Renal cortical epithelial cell (primary cell): ENCODE measurements at places on chromosomes 7 and 10.
A peak's percentile ranks its signal among the peaks of the same experiment; 100 is the strongest.

DNA sequence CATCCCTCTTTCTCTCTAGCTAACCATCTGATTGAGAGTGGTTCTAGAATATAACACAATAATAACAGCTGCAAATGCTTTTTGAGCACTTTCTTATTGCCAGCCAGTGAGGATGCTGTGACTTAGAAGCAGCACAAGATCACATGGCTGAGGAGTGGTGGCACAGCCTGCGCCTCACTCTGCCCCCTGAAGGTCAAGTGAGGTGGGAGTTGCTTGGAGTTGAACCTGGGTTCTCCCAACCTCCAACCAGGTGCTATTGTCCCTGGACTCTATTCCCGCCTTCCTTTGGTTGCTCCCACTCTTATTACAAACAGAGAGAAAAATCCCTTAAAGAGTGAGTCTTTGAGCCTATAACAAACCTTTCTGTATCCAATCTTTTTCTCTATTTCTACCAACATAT is 280.3 kb upstream of the PODXL start:
- DNase-seq, result no peak

DNA sequence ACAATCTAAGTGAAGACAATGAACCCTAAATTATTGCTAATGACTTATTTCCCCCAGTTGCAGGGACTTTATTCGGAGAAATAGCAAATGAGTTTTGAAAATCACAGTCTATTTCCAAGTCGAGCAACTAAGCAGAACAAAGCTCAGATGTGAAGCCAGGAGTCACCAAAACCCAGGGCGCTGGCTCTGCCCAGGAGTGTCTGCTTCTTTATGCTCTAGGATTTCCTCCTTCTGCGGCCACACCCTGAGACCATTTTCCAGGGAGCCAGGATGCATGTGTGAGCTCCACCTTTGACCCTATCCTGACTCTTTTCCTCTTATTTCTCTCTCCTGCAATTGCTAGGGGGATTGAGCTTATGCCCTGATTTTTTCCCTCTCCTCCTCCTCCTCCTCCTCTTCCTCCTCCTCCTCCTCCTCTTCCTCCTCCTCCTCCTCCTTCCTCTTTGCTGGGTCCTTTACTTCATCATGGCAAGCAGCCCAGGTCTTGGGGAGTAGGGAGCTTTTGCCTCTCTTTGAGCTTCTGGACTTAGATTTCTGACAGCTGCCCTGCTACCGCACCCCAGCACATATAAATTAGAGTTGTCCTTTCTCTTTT is 234.4 kb downstream of the ARL4A start:
- no peak for DNase-seq

GRCh38 chr10:49296382-49296781 is 2.6 kb upstream of the C10orf71 start:
- no peak for DNase-seq

DNA sequence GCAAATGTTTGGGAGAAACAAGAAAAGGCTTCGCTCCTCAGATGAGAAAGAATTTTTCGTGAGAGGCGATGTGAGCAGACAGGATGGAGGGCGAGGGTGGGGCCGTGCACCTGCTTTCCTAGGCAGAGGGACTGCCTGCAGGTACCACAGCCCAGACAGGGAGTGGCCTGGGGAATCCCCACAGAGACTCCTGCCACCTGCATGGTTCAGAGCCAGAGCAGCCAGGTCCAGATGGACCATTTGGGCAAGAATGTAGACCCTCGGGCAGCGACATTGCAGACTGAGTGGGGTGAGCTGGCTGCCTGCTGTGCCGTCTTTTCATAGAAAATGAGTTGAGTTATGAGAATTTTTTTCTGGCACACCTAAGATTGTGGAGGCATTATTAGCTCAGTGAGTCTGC is 216.8 kb downstream of the SNX10 start:
- DNase-seq, result no peak

DNA sequence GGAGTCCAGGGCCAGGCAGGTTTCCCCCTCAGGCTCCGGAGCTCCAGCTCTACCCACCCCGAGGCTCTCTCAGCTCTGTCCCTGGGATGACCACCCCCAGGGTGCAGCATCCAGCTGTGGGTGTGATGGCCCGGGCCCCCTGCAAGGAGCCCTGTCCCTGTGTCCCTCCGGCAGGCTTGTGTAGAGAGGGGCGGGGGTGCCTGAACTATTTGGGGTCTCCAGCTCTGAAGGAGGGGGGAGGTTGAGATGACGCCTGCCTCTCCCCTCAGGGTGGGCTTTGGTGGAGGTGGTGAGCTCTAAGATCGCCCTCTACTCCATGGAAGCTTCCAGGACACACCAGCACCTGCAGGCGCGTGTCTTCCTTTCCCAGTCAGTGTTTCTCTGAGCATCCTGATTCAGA is 39.4 kb downstream of the ADRA2A start:
- no peak for DNase-seq

GRCh38 chr10:74223755-74224529 is 72.9 kb downstream of the ADK start:
- DNase-seq, result peak; percentile 95

DNA sequence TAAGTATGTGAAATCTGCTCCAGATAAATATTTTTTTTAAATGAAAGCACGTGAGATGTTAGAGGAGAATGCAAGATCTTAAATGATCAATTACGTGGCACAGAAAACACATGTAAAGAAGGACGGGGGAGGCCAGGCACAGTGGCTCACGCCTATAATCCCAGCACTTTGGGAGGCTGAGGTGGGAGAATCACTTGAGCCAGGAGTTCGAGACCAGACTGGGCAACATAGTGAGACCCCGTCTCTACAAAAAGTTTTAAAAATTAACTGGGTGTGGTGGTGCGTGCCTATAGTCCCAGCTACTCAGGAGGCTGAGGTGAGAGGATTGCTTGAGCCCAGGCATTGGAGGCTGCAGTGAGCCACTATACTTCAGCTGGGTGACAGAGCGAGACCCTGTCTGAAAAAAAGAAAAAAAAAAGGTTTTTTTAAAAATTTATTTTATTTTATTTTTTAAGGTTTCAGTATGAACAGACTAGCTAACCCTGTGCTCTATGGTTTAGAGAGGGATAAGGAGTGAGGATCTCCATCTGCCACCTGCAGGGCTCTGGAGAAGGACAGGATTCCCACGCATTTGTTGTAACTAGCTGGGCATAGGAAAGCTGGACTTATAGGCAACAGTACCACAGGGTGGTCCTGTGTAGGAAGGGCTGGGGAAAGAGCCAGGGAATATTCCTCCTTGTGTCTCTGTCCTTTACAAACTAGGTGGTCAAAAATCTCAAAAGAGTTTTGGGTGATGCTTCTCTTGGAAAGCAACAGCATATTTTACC is 113.2 kb downstream of the SPAG6 start:
- no peak for DNase-seq

GRCh38 chr7:38920731-38921130 is 11.7 kb upstream of the VPS41 start:
- DNase-seq, result no peak

DNA sequence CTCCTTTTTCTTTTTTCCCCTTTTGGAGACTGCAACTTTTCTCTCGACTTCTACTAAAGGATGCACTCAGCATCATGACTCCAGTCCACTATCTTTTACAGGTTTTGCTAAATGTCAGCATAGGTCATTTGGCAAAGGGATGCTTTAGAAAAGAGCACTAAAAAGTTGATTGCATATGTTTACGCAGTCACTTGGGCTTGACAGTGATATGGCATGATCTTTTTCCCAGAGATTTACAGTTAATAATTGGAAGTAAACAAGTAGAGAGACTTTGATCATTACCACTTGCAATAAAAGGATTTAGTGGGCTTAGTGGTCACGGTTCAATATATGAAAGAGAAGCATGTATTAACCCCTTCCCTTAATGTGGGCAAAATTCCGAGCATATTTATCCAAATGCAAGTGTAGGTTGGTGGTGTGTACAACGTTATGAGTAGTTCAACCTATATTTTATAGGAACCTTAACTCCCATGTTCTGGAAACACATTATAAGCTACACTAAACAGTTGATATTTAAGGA is 1.8 kb downstream of the BMI1 start:
- no peak for DNase-seq

- DNase-seq, result no peak
These were observed 182.3 kb downstream of the BICC1 start for GRCh38 chr10:58695022-58695421.

GRCh38 chr10:128660726-128661125 is 534.5 kb upstream of the MKI67 start:
- DNase-seq, result no peak

DNA sequence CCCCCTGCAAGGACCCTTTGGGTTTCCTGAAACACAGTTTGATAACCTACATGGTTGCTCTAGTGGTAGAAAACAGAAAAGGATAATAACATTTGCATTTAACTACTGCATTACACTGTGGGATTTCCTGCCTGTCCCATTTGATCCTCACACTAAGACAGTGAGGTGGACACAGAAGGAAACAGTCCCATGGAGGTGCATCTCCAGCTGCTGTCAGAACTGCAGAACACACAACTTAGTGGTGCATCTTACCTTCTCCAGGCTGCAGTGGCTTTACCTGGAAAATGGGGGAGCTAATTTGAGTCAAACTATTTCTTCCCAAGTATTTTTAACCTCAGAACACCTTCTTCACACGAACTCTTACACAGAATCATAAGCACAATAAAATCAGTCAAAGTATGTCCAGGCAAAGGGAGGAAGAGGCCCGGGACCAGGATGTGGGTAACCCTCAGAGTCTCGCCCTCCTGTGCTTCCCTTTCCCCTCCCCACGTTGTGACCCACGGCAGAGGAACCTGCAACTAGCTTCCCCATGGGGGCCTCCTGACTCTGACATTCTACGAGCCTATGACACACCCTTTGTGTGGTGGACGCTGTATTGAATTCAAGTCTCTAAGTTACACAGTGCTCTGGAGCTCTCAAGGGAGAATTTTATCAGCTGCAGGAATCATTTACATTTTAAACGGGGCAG is 33.7 kb downstream of the SCRN1 start:
- DNase-seq, result no peak

GRCh38 chr10:14536241-14537213 is 205.8 kb upstream of the FRMD4A start:
- peak; percentile 54 for DNase-seq

- peak; percentile 44 for DNase-seq
These were observed 139.3 kb upstream of the HDAC9 start for GRCh38 chr7:18356191-18356645.

- DNase-seq, result no peak
These were observed 210.7 kb downstream of the MAD1L1 start for GRCh38 chr7:2022021-2022409.

DNA sequence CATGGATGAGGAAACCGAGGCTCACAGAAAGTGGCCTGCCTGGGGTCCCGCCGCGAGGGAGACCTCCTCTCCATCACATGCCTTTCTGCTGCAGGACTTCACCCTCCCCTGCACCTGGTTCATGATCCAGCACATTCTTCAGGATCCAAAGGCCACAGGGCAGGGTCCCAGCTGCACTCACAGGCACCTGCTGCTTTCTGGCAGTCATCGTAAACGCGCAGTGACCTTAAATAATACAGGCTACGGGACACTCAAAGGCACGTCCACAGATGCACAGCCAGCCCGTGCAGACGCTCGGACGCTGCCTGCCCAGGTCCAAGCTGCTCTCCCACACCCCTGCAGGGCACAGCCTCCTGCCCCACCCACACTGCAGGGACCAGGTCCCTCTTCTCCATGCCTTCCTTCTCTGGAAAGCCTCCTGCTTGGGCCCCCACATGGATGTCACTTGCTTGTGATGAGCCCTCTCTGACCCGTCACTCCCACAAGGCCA is 49.9 kb downstream of the CALML3 start:
- DNase-seq, result no peak

DNA sequence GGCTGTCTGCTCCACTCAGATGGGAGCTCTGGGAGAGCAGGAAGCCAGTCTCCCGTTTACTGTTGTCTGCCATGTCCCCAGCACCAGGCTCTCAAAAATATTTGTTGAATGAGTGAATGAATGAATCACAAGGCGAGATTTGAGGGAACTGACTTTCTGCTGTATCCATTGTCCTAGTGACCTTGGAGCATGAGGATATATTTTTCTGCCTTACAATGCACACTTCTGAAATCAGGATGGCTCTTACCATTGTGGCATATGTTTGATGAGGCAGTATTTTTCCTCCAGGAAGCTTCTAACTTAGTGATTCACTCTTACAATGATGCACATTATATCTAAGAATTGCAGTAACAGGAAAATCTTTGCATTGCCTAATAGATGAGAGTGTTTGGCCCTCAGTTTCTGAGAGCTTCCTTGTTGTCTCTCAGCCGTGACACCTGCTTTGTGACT is 136.4 kb downstream of the RPS24 start:
- DNase-seq, result peak; percentile 27

GRCh38 chr7:50656141-50656895 is 91.1 kb upstream of the DDC start:
- no peak for DNase-seq

GRCh38 chr10:63197344-63198092 is 64.4 kb downstream of the NRBF2 start:
- no peak for DNase-seq

- no peak for DNase-seq
These were observed 22.1 kb downstream of the BAG3 start for GRCh38 chr10:119673271-119673670.

DNA sequence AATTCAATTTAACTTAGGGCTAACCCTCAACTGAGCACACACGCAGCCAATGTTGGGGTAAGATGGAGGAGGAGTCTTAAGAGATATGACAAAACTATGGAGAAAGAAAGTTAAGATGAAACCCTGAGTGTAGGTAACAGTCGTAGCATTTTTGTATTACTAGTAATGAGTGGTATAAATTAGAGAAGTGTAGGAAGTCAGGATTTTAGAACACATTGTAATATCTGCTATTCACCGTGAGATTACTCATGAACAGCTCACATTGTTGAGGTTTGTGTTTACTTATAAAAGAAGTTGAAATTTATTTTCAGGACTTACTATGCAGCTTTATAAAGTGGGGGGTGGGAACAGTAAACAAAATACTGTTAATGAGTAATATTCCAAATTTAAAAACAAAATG is 107.2 kb downstream of the ARHGAP21 start:
- DNase-seq, result no peak

GRCh38 chr10:93160829-93161228 is 87.1 kb downstream of the CYP26A1 start:
- DNase-seq, result no peak

- no peak for DNase-seq
These were observed 639.3 kb upstream of the STEAP1 start for GRCh38 chr7:89514970-89515369.

GRCh38 chr10:128047991-128048818 is 78.0 kb downstream of the MKI67 start:
- DNase-seq, result peak; percentile 58

- DNase-seq, result no peak
These were observed 123.2 kb upstream of the PCGF5 start for GRCh38 chr10:91097313-91097712.

GRCh38 chr7:135773464-135773863 is 24.9 kb upstream of the FAM180A start:
- no peak for DNase-seq

DNA sequence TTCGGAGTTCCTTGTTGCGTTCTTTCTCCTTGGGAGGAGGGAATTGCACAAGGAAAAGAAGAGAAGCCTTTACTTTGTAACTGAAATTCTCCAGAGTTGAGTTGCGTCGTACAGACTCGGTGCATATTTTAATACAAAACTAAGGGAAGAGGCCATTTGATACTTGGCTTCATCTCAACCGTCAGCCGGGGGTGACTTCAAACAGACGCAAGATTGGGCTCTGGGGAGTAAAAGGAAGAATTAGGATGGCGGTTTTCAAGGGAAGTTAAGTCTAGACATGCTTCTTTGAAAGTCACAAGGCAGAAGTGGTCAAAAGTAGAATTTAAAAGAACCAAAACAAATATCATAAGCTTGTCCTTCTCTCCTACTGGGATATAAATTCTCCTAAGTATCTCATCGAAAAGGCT is 1.6 kb downstream of the PRR15 start:
- peak; percentile 45 for DNase-seq
